ENCODE measurements at places on chromosomes 12 and 14.
A peak's percentile ranks its signal among the peaks of the same experiment; 100 is the strongest.

DNA sequence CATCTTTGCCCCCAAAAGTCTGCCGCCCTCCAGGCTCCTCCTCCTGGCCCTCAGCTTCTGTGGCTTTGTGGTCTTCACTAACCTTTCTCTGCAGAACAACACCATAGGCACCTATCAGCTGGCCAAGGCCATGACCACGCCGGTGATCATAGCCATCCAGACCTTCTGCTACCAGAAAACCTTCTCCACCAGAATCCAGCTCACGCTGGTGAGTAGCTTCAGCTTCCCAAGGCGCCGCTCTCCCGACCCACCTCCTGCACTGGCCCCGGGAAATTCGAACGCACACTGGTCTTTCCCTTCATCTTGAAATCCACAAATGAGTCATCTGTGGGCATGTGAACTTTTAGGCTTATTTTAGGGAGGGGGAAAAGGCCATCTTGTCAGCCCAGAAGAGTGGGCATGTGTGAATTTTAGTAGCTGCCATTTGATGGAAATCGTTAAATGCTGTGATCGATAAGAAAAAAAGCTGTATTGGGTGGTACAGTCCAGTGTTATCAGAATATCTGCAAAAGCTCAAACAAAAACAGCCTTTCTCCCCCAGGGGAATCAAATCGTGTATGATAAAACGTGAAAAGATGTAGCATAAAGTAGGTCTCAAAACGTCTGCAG is 700 bp downstream of the SLC35E3 start:
- DNase-seq = peak; percentile 60

GRCh38 chr14:76497550-76498462 is 121.9 kb downstream of the ESRRB start:
- DNase-seq = no peak

DNA sequence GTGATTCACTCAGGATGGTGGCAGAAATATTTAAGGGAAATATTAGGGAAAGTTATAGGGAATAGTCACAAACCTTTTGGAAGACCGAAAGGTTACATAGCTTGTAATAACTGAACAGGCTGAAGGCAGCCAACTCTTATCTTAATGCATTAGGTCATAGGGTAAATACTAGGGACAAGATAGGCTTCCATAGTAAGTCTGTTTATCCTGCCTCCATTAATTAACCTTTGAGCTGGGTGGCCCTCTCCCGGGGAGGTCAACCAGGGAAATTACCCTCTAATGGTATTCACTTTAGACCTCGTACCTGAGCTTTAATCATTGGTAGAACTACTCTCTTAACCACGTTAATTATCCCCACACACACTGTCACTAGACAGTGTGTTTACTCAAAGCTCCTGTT is 981.8 kb downstream of the SLC16A7 start:
- no peak for DNase-seq

GRCh38 chr12:106758349-106759110 is 16.0 kb upstream of the RIC8B start:
- DNase-seq = no peak

GRCh38 chr14:76480426-76480825 is 104.5 kb downstream of the ESRRB start:
- DNase-seq = no peak

- no peak for DNase-seq
These were observed 68.5 kb downstream of the FBXO34 start for GRCh38 chr14:55339770-55340169.

DNA sequence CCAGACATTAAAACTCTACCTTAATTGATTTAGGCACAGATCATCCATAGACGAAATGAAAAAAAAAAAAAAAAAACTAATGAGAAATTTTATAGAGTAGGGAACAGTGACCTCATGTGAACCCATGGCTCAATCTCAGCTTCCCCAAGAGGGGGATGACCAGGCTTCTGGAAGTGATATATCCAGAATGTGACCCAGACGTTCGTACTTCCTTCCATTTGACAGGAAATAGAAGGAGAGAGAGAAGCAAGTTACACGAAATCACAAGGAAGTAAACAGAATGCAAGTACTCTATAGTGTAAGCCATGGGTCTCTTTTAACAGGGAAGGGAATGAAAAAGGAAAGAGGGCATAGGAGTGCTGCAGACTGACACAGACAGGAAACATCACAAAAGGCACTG is 10.1 kb downstream of the FOXN3 start:
- no peak for DNase-seq

GRCh38 chr12:130650131-130650530 is 66.0 kb downstream of the RIMBP2 start:
- no peak for DNase-seq
